ENCODE measurements at places on chromosomes 12 and 14.

DNA sequence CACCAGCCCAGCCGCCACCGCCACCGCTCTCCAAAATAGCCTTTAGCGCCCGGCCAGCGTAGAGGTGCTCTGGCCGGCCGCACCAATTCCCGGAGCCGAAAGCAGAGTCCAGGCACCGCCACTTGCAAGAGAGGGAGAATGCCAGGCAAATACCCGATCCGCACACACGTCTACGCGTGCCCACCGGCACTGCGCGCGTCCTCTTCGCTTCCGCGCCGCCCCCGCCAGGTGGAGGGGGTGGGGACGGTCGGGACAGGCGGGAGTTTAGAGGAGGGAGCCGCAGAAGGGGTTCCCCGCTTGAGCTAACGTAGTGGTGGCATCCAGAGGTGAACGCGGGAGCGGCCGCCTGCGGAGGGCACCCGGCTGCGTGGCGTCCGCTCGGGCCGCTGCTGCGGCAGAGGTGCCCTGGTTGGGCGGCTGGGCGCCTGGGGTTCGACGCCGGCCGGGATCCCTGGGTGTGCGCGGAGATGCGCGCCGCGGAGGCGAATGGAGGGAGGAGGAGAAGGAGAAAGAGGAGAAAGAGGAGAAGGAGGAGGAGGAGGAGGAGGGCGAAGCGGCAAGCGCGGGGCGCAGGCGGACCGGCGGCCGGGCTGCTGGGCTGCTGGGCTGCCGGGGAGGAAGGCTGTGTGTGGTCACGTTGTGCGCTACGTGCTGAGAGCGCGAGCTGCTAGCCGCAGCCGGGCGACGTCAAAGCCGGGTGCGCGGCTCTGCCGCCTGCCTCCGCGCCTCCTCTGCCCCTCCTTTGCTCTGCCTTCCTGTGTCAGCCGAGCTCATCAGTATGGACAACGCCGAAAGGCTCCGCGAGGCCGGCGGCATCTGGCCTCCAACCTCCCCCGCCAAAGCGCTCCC, at the start of gene MDGA2:
Gene MDGA2 (minus strand): TSS at position 140 of the 849 bp plus-strand sequence.
- DNase-seq: no peak

DNA sequence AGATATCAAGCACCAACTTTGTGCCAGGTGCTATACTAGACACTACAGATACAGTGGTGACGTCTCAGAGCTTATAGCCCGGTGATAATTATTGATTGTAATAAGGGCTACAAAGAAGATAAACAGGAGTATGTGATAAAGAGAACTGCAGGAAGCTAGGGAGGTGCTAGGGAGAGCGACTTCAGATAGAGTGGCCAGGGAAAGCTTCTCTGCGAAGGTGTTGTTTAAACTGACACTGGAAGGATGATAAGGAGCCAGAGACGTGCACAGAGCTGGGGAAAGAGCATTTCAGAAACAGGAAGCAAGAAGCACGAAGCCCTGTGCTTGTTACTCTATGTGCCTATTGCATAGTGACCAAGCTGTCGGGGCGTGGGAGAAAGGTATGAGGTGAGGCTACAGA, 48.1 kb upstream of the OTX2 start:
- no peak for DNase-seq

DNA sequence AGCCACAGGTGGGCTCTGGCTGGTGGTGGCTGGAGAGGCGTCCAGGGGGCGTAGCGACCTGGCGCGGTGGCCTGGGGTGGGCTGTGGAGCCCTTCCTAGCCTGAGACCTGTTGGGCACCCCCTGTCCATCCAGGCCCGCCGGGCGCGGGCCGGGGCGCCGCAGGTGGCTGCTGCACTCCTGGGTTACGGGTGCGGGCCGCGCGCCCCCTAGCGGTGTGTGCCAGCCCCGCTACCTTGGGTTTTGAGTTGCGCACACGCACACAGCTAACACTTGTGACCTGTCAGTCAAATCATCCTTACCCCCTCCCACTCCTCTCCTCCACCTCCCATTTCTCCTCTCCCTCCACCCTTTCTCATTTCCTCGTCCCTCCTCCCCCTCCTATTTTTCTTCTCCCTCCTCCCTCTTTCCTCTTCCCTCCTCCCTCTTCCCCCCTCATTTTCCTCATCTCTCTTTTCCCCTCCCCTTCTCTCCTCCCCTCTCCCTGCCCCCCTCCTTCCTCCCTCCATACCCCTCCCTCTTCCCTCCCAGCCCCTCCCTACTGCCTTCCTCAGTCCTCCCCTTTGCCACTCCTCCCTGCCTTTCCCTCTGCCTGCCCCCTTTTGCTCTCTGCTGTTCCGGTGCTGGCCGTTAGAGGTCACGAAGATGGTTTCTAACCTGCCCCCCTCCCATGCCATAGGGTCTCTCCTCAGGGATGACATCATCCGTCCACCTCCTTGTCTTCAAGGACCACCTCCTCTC, 2.3 kb downstream of the MEG3 start:
- no peak for DNase-seq

GRCh38 chr12:93085383-93086287, 156.5 kb upstream of the EEA1 start:
- DNase-seq: no peak

GRCh38 chr12:132266370-132266769, 63.0 kb downstream of the GALNT9 start:
- DNase-seq: no peak

DNA sequence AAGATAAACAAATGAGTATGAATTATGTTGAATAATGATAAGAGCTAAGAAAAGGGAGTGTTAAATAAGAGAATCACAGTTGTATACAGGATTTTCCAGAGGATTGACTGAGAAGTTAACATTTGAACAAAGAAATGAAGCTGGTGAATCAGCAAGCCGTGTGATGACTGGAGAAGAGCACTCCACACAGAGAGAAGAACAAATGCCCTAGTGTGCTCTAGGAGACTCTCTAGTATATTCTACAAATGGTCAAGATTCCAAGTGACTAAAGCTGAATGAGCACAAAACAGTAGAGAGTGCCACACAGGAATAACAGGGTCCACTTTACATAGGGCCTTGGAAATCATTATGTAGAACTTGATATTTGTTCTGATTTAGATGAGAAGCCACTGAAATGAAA, 587.1 kb upstream of the ATXN7L3B start:
- DNase-seq: no peak

DNA sequence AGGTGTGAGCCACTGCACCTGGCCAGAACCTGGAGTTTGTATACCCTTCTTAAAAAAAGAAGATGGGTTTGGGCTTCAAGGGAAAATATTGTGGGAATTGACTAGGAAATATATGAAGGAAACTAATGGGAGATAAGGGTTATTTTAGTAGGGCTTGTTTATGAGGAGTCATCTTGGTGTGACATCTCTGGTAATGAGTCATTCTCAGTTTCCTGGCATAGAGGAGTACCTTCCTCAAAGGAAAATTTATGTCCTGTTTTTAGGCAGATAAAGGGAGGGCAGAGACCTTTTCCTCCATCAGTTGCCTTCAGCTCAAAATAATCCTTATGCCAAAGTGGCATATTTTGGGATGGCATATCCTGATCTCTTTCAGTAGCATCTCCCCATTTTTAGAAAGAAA, 30.6 kb upstream of the NFKBIA start:
- no peak for DNase-seq

DNA sequence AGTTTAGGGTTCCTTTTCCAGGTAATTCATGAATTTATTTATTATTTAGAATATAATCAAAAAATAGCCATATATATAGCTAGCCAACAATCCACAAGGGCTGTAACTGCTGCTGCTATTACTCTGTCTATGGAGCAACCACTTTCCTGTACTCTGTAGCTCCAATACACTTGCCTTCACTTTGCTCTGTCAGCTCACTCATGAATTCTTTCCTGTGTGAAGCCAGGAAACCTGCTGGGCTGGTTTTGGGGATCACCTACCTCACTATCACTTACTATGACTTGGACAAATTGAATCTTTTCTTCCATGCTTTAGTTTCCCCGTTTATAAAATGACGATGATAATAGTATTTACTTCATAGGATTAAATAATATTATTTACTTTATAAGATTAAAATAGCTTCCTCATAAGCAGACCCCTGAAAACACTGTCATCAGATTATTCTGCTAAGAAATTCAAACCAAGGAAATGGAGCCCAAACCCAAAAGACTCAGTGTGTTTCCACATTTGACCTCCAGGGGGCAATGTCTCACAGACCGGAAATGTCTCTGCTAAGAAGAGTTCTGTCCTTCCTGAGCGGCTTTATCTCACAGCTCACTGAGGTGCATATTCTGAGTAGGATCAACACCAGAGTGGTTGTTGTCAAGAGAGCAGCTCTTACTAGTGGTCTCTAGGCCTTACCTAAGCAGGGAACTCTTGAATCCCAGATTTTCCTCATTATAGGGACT, 457.1 kb downstream of the DAD1 start:
- no peak for DNase-seq

DNA sequence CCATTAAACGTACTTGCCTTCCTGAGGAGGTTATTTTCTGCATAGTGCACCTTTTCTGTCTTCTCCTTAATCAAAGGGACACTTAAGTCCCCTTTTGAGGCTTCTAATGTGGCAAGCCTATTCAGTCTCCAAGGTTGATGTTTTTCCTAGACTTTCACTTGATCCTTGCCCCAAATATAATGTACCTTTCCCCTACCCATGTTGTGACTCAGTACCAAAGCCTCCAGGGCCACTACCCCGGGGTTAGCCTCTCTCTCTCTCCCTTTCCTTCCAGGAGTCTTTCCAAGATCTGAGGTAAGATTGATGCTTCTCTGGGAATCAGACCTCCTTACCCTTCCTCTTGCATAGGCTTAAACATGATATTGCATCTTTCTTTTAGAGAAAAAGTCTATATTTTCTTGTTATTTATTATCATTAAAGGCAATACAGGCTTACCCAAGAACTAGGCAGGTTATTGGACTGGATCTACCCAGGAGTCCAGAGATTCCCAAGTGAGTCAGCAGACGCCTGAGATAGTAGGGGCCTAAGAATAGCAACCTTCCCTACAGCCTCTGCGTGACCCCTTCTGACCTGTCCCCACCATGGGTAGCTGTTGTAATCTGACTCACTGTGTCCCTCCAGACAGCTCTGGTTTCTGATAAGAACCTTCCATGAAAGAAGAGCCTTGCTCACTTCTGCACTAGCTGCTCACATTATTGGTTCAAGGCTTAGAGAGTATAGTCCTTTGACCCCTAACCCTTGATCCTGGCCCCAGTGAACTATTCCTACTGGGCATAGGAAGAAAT, 172.9 kb downstream of the ZFP36L1 start:
- no peak for DNase-seq
